ENCODE measurements at places on chromosomes 6 and 20. TPM values are rescaled to one million over a fixed set of nuclear protein-coding genes. Genes with fewer than 3 reads are reported as not detected.

DNA sequence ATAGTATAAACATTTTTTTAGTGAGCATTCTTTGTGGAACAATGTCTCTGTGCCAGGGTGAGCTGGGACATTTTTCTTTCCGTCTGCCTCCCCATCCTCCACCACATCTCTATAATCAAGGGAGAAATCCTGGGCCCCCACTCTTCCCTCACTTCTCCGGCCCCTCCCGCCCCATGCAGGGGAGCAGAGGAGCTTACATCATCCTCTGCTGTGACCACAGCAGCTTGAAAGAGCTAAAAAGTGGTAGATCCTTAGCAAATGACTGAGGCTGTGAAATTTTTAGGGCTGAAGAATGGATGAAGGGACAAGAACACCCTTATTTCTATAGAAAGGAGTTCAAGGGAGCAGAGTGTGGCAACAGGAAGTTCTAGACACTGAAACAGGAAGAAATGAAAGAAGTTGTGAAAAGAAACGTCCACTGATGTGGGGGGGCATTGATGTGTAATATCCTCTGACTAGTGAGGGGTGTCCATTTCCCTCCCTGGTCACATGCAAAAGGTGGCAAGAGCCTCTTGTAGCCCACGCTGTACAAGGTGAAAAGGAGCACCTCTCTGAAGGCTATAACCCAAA lies 380.3 kb upstream of the JARID2 start:
- DNase-seq: no peak

HCRTR2 gene
- 0.04 TPM for polyA plus RNA-seq

PHF1 gene
- 80.7 TPM for polyA plus RNA-seq

GRCh38 chr6:43058531-43058930 lies 703 bp downstream of the MRPL2 start:
- DNase-seq: no peak

DNA sequence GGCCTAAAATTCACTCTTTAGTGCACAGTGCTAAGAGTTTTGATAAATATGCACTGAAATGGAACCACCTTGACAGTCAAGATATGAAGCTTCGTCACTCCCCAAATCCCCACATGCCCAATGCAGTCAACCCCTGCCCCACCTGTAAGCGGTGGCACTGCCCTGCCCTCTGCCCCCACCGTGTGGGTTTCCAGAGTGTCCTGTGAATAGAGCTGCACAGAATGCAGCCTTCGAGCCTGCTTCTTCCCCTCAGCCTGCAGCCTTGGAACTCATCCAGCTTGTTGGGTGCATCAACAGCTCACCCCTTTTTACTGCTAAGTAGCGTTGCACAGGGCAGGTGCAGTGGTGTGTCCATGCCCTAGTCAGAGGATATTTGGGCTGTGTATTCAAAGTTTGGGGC lies 216.3 kb downstream of the SYNDIG1 start:
- no peak for DNase-seq

GRCh38 chr6:31819871-31820299 lies 4.5 kb downstream of the HSPA1A start:
- DNase-seq: no peak

- no peak for DNase-seq
These were observed 122.3 kb downstream of the CCDC170 start for GRCh38 chr6:151616091-151616513.

DNA sequence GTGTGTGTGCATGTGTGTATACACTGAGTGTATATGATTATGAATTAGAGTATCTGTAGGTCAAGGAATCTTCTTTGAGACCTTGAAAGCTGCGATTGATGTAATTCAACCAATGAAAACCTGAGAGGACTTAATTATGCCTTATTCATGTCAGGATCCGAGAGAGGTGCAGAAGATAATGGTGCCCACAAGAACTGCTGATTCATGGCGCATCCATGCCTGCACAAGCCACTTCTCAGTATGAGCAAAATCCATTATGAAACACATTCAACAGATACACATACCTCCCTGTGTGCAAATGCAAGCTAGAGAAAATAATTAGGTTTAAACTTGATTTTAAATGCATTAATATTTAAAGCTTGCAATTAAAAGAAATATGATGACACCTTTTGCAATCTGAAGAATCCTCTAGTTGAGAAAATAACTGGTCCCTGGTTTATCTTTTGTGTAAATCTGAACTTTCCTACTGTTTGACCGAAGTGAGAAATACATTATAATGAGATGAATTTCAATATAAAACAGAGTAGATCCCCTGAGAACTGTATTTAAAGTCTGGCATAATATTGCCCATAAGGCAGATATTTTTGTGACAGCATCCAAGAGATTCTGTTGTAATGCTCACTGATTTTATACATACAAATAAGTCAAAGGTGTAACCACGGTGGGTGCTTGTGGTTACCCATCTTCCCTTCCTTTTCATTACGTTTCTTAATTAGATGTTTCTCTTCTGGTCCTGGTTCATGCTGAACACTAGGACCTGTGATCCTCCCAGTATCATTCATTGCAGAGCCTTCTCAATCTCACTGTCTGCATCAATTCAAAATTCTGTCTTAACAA lies 45.6 kb downstream of the LY86 start:
- no peak for DNase-seq

DNA sequence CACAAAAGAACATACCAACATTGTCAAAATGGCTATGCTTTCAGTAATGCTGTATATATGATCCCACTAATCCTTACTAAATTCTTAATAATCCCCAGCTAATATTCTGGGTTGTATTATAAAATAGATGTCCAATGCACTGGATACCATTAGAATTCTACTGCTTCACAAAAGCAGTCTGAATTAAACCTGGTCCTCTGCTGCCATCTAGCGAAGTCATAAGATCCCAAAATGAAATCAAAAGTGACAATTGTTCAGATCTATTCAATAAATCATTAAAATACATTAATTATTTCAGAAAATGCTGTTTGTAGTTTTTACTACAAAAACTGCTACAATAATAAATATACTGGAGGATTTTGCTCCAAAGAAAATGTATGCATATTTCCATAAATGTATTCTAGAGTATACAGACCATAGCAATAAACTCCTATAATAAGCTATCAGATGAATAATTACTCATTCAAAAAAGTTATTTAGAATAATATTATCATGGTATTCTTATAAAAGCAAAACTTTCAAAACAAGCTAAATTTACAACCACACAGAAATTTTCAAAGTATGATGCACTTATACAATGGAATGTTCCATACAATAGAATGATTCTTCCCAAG lies 92.6 kb downstream of the RNGTT start:
- peak; percentile 33 for DNase-seq

DNA sequence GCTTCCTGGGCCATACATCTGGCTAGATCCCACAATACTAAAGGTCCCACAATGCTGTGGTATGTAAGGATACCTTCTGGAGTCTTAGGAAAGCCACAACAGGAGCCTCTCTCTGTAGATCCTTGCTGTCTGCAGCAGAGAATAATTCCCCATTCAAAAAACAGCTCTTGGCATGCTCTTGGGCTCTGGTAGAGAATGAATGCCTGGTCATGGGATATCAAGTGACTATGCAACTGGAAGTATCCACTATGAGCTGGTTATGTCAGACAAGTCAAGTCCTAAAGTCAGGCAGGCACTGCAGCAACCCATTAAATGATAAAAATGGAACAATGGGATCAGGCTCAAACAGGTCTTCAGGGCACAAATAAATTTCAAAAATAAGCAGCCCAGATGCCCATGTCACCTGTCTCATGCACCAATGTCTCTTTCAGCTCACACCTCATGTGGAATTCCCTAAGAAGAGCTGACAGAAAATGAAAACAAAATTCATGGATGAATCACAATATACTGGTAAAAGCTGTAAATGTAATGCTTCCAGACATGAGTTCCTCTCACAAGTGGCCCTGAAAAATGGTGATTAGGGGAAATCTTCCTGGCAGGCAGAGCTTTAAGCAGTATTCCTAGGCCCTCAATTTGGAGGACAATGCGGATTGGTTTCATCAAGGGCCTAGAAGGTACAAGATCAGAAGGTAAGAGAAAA lies 4.3 kb downstream of the AK9 start:
- no peak for DNase-seq

DNA sequence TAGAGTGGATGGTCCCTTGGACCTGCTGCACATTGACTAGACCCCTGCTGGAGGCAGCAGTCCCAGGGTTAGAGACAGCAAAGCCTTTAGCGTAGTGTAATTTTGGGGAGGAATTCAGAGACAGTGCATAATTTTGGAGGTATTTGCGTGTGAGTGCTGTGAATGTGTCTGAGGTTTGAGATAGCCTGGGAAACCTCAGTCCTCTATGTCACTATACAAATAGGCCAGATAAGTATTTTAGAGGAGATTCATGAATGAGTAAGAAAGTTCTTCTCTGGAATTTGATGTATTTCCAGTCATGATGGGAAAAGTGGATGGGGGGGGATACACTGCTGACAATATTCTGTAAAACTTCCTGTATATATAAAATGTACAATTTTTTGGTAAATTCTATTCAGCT lies 25.8 kb upstream of the MTRF1L start:
- no peak for DNase-seq

C6orf15 gene
- polyA plus RNA-seq: not detected

ANKEF1 gene
- 1.1 TPM for polyA plus RNA-seq

DNA sequence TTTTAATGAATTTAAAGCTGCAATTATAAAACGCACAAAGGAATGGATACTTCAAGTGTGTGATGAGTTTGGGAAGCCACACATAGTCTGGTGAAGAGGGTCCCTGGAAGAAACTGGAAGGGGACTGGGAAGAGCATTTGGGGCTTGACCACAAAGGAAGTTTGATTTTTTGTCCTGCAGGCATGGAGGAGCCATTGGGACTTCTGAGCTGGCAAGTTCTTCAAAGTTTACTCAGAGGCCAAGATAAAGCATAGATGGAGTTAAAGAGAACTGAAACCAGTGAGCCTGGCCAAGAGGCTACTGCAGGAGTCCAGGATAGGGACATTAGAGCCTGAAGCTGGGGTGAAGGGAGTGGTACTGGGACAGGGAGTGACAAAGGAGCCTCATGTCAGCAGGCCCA lies 95.0 kb downstream of the AIG1 start:
- DNase-seq: no peak

MATN4 gene
- polyA plus RNA-seq: not detected

- DNase-seq: no peak
These were observed 36.8 kb upstream of the CDKAL1 start for GRCh38 chr6:20497216-20498040.

DNA sequence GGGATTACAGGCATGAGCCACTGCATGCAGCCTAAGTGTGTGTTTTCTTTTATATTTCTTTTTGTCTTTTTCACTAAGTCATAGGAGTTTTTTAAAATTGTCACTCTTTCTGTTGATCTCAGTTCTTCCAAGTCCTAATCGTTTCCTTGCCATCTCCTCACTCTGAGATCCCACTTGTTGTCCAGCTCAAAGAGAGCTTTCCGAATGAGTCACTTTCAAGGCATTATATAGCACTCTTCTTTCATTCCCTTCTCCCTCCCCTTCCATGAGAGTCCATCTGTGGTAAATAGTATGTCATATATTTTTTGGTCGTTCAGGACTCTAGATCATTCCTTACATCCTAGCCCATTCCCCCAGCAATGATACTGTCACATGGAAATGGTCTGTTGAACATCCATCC lies 4.3 kb downstream of the VAPB start:
- DNase-seq: no peak

PPP1R16B gene
- polyA plus RNA-seq: 11.2 TPM

DNA sequence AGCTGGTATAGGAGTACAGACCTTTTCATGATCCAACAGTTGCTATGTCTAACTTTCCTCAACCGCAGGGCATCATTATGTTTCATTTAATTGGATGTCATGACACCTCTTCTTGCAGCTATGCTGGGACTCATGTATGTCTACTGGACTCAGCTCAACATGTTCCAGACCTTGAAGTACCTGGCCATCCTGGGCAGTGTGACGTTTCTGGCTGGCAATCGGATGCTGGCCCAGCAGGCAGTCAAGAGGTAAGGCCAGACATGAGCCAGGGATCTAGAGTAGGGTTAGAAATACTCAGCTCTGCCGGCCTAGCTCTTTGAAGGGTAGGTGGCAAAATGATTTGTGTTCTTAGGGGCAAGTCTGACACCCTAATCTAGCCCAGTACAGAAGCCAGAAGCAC lies 25.2 kb downstream of the GHRH start:
- DNase-seq: no peak

DNA sequence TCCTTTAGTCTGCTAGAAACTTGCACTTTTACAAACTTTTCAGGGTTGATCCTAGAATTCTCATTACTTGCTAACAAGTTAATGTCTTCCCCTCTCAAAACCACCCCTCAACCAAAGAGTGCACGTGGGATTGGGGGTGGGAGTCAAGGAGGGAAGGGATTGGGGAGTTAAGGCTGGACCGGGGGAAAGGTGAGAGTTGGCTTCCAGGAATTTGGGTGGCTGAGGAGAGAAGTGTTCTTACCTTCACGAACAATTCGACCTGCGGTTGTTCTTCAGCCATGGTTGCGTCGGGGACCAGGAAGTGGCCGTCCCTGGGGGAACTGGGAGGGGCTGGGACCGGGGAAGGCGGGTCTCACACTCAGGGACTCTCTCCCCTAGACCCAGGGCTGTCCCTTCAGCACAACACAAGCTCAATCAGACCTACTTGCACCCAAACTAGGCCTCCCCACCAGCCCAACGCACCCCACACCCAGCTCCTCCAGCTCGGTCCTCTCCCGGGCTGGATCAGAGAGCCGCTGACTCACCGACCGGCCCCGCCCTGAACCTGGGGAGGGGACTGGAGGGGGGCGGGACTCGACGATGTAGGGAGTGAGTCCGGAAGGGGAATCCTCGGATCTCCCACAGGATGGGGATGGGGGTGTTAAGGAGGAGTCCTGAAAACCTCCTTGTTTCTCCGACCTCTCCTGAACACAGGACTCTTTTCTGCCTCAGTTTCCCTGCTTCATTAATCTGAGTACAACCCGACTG lies at the start of gene CLIC1:
Gene CLIC1 (minus strand): TSS at position 510 of the 747 bp plus-strand sequence. CDS start 230 bp downstream, at position 280.
- DNase-seq: peak; percentile 87

SYS1 gene
- polyA plus RNA-seq: 47.0 TPM

GRCh38 chr6:139249395-139249794 lies 42.4 kb downstream of the TXLNB start:
- no peak for DNase-seq

DNA sequence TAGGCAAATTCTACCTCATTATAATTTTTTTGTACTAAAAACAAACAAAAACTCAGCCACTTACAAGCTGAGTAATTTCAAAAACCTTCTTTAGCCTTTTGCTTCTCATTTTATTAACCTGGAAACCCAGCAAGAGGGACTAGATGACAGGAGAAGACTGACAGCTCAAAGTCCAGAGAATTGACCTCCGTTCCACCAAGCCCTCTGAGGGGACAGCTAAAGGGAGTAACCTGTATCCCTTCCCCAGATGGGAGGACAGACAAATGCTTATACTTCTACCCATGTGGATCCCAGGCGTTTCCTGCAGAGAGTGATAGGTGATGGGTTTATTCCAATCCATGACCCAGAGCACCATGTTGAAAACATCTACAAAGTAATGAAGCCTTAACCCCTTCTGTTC lies 18.5 kb upstream of the MTRES1 start:
- DNase-seq: no peak

PSMF1 gene
- 140 TPM for polyA plus RNA-seq

GRCh38 chr6:9408402-9409117 lies 973.2 kb upstream of the SLC35B3 start:
- no peak for DNase-seq

GRCh38 chr6:53321701-53322100 lies 27.0 kb downstream of the ELOVL5 start:
- DNase-seq: no peak

CLIC5 gene
- 42.3 TPM for polyA plus RNA-seq

GRCh38 chr6:54697424-54697823 lies 149.1 kb upstream of the FAM83B start:
- no peak for DNase-seq

AMD1 gene
- 38.4 TPM for polyA plus RNA-seq

GRCh38 chr6:11273406-11274065 lies 41.1 kb upstream of the NEDD9 start:
- DNase-seq: no peak

CLVS2 gene
- polyA plus RNA-seq: 0.08 TPM

GRCh38 chr6:69881322-69882151 lies 15.2 kb downstream of the COL19A1 start:
- no peak for DNase-seq
